GM04504 (cell line): ENCODE measurements at places on chromosomes 3 and 15.

GRCh38 chr3:125151442-125151817 lies 61.1 kb downstream of the SLC12A8 start:
- no peak for DNase-seq

DNA sequence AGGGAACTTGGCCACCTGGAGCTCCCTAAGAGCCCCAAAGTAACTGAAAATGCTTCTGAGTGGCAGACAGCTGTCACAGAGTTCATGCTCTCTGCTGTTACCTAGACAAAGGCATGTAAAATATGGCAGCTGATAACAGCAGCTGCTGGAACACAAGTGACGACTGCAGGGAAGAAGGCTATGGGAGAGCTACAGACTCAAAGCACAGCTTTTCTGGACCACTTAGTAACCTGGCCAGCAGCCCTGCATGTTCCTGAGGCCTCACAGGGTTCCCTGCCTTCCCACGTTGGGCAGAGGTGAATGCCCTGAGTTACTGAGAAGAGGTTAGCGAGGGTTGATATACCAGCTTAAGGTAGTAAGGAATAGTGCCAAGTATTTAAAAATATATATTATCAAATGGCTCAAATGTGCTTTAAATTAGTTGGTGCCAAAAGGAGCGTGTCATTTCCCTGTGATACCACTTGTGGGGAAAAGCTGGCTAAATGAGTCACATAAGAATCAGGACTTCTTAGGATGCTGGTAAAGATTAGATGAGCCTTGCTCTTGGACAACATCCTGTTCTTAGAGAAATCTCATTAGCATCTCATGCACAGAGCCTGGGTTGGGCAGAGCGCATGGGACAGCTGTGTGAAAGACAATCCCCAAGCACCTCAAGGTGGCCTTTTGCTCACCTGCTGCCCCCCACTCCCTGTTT lies 76.4 kb upstream of the SCN5A start:
- no peak for DNase-seq

- no peak for DNase-seq
These were observed 30.7 kb downstream of the TUSC7 start for GRCh38 chr3:116740293-116740692.

GRCh38 chr15:92288755-92289154 lies 104.9 kb upstream of the ST8SIA2 start:
- no peak for DNase-seq

- no peak for DNase-seq
These were observed 295.1 kb downstream of the THSD4 start for GRCh38 chr15:71410347-71410746.

- DNase-seq: no peak
These were observed 88.0 kb upstream of the IQSEC1 start for GRCh38 chr3:13161021-13161759.
